ENCODE measurements at places on chromosomes 1 and 21.

DNA sequence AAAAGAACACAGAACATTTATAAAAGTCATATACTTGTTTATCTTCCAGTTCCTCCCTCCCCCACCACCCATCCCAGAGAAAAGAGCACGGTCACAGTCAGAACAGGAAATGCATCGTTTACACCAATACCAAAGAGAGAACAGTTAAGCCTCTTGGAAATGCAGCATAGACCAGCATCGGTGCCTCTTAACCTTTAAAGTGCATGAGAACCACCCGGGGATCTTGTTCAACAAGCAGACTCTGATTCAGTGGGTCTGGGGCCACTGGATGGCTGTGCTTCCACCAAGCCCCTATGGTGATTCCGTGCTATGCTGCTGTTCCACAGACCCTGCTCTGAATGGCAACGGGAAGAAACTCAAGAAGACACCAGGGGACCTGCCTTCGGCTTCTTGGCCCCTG is 19.2 kb downstream of the FAM89A start:
- DNase-seq, result no peak

GRCh38 chr1:87583459-87583858 is 254.8 kb downstream of the LMO4 start:
- DNase-seq, result no peak

- no peak for DNase-seq
Measured at GRCh38 chr1:40664791-40665190, 691 bp downstream of the RIMS3 start.

- no peak for DNase-seq
Measured at GRCh38 chr1:152876827-152877226, 1.3 kb upstream of the SMCP start.

DNA sequence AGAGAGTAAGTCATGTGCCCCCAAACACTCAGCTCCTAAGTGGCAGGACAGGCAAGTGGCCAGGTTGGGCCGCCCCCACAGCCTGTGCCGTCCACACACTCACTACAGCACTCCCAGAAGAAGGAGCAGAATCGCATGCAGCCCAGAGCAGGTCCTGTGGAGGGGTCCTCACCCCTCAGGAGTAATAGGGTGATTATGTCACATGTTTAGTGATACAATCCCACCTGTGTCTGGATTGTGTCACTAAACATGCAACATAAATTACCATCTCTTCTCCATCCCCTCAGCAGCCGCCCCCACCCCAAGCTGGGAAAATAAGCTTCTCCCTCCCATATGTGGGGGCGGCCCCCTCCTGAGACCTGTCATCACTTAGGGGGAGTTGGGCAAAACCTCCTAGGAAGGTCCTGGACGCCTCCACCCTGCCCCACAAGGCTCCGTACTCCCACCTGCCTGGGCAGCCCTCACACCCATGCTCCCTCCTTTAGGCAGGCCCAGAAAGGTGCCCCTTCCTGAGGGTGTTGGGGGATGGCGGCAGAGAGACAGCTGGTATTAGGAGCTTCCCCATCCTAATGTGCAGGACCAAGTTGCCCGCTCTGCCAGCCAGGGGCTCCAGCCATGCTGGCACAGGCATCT is 56.9 kb downstream of the STUM start:
- no peak for DNase-seq

GRCh38 chr1:16053781-16054502 is 10.4 kb downstream of the CLCNKB start:
- no peak for DNase-seq

- DNase-seq, result no peak
Measured at GRCh38 chr1:233614743-233615521, 1.0 kb downstream of the KCNK1 start.

- DNase-seq, result no peak
Measured at GRCh38 chr1:184418652-184419349, 32.0 kb downstream of the C1orf21 start.

DNA sequence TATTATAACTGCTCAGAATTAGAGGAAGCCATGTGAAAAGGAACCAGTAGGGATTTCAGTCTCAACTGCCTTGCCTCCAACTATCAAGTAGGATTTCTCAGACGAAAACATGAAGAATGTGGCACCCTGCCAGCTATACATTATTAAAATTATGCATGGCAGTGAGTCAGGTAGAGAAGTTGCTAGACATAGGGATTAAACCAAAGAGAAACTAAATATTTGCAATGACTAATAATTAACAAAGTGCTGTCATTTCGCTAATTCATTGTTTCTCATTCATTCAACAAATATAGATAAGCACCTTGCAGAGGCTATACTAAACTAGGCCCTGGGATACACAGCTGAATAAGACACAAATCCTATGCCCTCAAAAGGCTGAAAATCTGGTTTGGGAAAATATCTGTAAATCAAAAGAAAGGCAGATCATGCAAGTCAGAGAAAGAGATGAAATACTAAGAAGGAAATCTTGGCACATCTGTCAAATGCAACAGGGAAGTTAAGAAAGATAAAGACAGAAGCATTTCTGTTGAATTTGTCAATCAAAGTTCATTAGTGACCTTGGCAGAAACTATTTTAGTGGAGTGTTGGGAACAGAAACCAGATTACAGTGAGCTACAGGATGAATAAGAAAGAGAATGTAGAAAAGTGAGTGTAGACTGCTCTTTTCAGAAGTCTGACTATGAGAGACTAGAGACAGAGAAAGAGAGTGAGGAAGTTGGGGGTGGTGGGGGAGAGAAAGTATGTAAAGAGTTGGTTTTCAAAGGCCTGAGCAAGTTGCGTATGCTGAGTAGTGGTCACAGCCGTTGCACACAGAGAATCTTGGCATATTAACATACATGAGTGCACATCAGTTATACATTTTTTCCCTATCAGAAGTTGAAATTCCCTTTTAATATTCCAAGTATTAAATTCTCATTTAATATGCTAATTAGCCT is 14.7 kb upstream of the NBPF11 start:
- no peak for DNase-seq

DNA sequence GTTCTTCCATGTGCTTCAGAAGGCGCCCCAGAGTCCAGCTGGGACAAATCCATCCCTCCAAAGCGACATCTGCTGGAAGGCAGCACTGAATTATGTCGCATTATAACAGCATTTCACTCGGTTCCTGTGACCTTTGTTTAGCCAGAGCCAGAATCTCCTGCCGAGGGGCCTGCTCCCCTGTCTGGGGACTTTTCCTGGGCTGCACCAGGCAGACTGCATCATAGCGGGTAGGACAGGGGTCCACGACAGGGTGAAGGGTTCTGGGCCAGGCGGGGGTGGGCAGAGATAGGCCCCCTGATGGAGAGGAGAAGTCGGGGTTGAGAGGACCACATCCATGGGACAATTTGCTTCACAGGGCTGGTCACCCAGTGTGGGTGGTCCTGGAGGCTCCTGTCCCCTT is 276.9 kb downstream of the MATN1 start:
- no peak for DNase-seq

GRCh38 chr1:40039245-40039756 is 1.2 kb upstream of the CAP1 start:
- no peak for DNase-seq

GRCh38 chr1:75341537-75341936 is 207.3 kb downstream of the LHX8 start:
- DNase-seq, result no peak

- DNase-seq, result no peak
Measured at GRCh38 chr1:18955131-18955440, 1.4 kb downstream of the IFFO2 start.

DNA sequence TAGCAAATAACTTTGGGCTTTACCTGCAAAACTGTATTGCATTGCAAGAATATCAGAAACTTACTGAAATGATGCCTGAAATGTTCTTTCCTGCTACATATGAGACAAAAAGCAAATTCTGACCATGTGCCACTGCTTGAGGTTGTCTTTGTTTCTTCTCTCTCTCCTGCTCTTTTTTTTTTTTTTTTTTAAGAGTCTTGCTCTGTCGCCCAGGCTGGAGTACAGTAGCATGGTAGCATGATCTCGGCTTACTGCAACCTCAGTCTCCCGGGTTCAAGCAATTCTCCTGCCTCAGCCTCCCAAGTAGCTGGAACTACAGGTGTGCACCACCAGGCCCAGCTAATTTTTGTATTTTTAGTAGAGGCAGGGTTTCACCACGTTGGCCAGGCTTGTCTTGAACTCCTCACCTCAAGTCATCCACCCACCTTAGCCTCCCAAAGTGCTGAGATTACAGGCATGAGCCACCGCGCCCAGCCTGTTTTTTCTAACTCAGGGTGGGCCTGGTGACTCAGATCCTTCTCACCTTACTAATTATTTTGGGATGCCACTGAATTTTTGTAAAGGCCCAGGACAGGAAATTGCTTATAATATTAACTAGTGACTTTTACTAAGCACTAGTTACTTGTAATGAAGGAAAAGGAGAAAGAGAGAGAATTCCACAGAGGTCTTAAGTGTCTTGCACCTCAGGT is 35.9 kb downstream of the DNASE2B start:
- DNase-seq, result no peak

DNA sequence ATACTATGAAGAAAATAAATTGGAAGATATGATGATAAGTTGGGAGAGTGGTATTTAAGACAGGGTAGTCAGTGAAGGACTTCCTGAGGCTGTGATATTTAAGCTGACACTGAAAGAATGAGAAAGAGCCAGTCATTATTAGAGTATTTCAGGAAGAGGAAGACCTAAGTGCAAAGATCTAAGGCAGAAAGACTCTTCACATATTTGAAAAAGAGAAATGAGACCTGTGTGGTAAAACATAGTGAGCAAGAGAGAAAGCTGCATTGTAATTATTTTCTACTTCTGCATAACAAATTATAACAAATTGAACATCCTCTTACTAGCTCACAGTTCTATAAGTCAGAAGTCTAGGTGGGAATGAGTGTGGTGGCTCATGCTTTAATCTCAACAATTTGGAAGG is 34.6 kb upstream of the DOCK7 start:
- no peak for DNase-seq

GRCh38 chr1:234497589-234497988 is 18.6 kb upstream of the TARBP1 start:
- no peak for DNase-seq

DNA sequence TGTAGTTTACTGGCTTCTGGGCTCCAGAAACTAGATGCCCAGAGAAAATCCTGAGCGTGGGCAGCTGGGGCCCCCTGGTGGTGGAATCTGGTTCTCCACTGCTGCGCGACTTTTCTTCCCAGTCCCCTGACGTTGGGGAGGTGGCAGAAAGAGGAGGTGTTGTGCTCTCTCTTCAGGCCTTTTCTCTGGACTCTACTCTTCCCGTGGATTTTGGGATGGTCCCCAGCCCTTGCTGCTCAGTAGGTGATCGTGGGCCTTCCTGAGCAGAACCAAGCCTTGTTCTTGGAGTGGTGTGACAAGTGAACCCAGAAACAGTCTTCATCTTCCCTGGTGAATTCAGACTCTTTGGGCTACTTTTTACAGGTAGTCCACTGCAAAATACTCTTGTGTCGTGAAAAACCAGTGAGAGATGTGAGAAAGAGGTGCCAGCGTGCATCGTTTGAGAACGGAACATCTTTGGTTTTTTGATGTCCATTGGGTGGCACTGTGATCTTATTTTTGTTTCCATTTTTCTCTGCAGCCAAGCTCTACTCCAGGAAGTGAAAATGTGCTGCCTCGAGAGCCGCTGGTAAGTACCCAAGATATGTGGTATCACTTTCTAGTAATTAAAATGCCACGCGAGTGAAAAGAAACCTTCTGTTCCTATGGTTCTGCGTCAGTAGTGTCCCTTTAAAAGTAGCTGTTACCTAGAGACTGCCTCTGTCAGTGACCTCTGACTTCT is 20.2 kb downstream of the PEX14 start:
- peak; percentile 23 for DNase-seq

- no peak for DNase-seq
Measured at GRCh38 chr1:162565460-162565859, 3.9 kb downstream of the UAP1 start.

DNA sequence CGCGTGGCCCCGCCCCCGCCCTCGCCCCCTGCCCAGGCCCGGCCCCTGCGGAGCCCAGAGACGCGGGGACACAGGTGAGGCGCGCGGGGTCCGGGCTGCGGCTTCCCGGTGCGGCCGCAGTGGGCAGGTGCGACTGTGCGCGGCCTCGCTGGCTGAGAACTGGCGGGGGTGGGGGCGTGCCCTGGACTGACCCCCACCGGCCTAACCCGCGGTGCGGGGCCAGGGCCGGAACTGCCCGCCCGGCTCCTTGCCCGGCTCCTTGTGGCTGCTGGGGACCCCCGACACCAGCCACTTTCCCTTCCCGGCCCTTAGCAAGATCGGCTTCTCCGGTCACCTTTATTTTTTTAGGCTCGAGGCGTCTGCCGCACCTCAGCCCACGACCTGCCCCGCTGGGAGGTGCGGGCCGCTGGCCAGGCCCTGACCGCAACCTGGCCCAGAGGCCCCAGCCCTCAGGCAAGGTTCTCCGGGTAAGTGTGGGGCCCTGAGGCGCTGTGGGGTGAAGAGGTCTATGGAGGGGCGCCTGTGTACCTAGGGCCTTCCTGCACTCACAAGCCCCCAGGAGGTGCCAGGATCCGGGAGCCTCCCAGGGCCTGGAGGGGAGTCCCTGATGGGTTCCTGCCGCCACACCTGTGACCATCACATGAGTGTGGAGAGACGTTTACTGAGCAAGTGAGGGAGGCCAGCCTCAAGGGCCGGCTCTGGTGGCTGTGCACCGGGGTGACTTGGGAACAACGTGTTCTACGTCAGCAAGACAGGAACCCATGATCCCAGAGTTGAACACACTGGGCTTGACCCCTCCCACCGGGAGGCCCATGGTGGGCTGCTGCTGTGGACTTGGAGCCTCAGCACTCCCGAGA is at the start of gene SMIM1:
Gene SMIM1, plus strand, starts transcription at position 35 of the 857 bp plus-strand sequence. CDS start 2,625 bp downstream, outside the sequence.
- no peak for DNase-seq

GRCh38 chr1:115838431-115839028 is 2.4 kb downstream of the NHLH2 start:
- no peak for DNase-seq

DNA sequence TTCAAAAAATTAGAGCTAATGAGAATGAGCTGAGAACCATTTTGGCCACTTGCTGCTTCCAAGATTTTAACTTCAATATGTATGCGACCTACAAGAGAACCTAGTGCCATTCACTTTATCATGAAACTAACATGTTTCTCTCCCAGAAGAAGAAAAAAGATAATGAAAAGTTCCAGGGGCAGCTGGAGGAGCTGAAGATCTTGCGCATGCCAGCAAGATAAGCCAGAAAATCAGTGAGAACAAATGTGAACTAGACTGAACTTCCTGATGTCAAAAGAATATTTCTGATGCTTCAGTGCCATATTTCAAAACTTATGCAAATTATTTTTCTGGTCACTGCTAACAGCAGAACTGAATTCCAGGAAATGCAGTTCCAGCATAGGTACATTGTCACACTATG is 1265.1 kb downstream of the BRINP3 start:
- DNase-seq, result no peak

DNA sequence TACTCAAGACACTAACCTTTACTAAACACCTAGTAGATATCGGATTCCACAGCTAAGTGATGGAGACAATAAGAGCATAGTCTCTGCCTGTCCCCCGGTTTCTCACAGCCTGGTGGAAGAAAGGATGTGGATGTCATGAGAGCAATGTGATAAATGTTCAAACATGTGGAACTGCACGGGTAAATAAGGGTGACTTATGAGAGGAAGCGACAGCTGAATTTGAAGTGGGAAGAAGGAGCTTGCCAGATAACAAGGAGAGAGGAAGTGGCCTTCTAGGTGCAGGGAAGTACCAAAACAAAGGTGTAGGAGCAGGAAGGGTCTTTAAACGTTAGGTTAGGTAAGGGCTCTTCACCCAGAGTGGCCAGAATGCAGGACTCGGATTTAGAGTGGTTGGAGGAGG is 178.6 kb upstream of the NRIP1 start:
- no peak for DNase-seq

- DNase-seq, result no peak
Measured at GRCh38 chr1:42173155-42173933, 8.8 kb upstream of the GUCA2A start.

- no peak for DNase-seq
Measured at GRCh38 chr1:85611856-85612255, 31.3 kb downstream of the CCN1 start.
